ENCODE measurements at places on chromosomes 4 and X.
A peak's percentile ranks its signal among the peaks of the same experiment; 100 is the strongest.

GRCh38 chr4:40530961-40531635 is 98.6 kb downstream of the RBM47 start:
- DNase-seq = no peak

- DNase-seq = no peak
These were observed 40.0 kb upstream of the ANK2 start for GRCh38 chr4:113009461-113009860.

DNA sequence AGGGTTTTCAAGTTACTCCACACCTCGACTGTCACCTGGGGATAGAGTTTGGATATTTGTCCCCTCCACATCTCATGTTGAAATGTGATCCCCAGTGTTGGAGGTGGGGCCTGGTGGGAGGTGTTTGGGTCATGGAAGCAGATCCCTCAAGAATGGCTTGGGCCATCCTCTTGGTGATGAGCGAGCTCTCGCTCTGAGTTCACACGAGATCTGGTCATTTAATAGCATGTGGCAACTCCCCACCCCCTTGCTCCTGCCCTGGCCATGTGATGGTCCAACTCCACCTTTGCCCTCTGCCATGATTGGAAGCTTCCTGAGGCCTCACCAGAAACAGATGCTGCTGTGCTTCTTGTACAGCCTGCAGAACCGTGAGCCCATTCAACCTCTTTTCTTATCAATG is 8.3 kb downstream of the CTAG1A start:
- no peak for DNase-seq

- no peak for DNase-seq
These were observed 898.9 kb upstream of the EPHA5 start for GRCh38 chr4:66569228-66569627.

- DNase-seq = peak; percentile 68
These were observed 76.7 kb upstream of the SLC4A4 start for GRCh38 chr4:71262161-71262560.

DNA sequence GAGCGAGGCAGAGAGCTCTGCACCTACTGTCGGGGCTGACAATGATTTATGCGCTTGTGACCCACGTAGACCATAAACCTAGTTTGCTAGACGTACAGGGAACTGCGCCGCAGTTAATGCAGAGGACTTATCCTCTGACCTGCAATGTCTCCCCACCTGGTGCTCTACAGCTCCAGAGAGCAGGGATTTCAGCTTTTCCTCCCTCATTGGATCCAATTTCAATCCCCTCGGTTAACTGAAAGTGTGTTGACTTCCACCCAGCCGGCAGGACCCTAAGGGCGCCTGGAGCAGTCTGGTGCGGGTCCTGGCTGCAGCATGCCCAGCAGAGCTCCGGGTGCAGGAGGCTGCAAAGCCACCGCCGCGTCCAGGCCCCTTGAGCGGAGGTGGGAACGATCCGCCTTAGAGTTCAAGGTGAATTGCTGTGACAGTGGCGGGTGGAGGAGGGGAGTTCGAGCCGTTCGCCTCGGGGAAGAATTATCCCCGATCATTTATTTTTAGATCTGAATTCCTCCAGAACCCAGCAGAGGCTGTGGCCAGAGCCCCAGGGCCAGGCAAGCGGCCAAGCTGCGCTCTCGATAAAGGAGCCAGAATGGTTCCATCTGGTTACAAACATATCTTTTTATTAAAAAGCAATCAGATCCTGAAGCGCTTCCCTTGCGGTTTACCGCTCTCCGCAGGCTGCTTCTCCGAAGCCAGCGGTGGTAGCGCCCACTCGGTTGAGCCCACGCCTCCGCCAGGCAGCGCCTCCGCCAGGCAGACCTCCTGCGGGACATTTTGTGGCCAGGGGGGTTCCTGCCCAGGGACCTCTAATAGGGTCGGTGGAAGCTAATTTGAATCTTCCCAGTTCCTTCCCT is 66.0 kb downstream of the FBXO8 start:
- DNase-seq = peak; percentile 65

DNA sequence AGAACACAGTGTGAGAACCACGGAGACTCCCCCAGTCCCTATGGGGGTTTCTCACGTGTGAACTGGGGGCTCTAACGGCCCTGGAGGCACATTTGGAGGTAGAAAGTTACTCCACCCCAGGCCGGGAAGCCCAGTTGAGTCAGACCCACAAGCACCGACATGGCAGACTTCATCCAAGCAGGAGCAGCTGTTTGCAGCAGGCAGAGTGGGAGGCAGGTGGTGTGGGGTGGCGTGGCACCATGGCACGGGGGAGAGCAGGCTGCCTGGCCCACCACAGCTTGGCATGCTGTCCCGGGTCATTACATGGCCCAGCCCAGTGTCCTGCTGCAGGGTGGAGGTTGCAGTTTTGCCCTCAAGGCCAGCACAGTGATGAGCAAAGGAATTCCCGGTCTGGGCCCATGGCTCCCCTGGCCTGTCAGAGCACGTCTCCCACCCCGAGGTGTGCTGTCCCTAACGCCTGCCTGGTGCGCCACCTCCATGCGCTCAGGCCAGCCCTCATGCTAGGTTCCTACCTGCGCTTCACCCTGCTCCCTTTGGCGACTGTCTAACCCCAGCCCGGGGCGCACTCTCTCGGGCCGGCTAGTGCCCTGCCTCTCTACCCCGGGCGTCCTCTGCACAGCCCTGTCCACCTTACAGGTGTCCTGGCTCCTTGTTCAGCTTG is 90.6 kb upstream of the AFAP1 start:
- no peak for DNase-seq

DNA sequence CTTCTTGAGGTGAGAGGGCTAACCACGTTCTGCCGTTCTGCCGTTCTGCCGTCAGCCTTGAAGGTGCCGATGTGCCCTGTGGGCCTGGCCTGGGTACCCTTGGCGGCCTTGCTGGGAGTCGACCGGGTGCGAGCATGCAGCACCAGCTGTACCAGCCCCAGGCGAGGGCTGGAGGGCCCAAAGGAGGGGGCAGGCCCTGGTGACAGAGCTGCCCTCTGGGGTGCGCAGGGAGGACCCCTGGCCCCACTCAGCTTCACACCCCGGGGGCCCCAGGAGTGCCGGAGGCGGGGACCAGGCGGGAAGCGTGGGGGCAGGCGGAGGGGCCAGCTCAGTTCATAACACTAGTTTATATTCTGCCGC is 22.1 kb downstream of the UVSSA start:
- DNase-seq = no peak

- peak; percentile 31 for DNase-seq
These were observed at the start of gene PLXNA3 for GRCh38 chrX:154458116-154458953. Gene PLXNA3 (plus strand): TSS chrX:154458281. CDS start chrX:154460184, 1,903 bp downstream.

DNA sequence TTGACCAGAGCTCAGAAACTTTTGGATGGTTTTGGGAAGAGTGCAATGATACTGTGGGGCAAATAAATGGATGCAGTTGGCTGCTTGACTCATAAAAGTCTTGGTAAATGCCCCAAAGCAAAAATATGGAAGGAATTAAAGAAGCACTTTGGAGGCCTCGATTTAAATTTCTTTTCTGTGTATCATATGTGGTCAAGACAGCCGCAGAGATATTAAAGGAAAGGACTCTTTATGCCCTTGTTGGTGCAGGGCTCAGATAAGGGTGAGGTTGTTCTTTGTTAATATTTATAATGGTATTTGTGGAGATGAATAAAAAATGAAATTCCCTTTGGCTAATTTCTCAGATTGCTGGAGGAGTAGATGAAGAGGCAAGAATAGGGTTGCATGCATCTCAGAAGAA is 90.2 kb downstream of the NHS start:
- DNase-seq = peak; percentile 51

All from AG10803 (cell line).